ENCODE measurements at places on chromosomes 6 and 20. TPM values are rescaled to one million over a fixed set of nuclear protein-coding genes. Genes with fewer than 3 reads are reported as not detected.

Gene KHDC1L
- total RNA-seq: 1.1 TPM

Gene EEF1A2
- total RNA-seq: 0.24 TPM

Gene COL19A1
- total RNA-seq: not detected

Gene FYN
- total RNA-seq: 90.9 TPM

Gene CGA
- total RNA-seq: not detected

Gene TMEM74B
- not detected for total RNA-seq

Gene OPRM1
- total RNA-seq: not detected

Gene EGFL8
- 0.97 TPM for total RNA-seq

Gene NOX3
- total RNA-seq: not detected

Gene PRDM13
- not detected for total RNA-seq

Gene EPB41L1
- total RNA-seq: 18.5 TPM

Gene COL11A2
- total RNA-seq: 0.65 TPM

Gene SOX12
- total RNA-seq: 16.3 TPM

Gene PRR18
- not detected for total RNA-seq

Gene MUC21
- not detected for total RNA-seq

Gene PGK2
- total RNA-seq: not detected

Gene SGK2
- 0.24 TPM for total RNA-seq

Gene MROH8
- total RNA-seq: 1.6 TPM

Gene GATA5
- total RNA-seq: not detected

Gene PTCHD4
- total RNA-seq: 4.7 TPM

Gene HLA-DRB1
- 0.12 TPM for total RNA-seq

Gene TSBP1
- total RNA-seq: not detected

Gene C20orf204
- 1.7 TPM for total RNA-seq

Gene PRDM1
- 16.2 TPM for total RNA-seq

Gene IL20RA
- total RNA-seq: 0.49 TPM

Gene TSHZ2
- total RNA-seq: 1.1 TPM

Gene WFDC2
- total RNA-seq: not detected

Gene HS3ST5
- not detected for total RNA-seq

Gene CEP57L1
- total RNA-seq: 14.7 TPM

Gene CCN6
- not detected for total RNA-seq

Gene OR5V1
- total RNA-seq: not detected

Gene ZNF184
- total RNA-seq: 5.7 TPM

Gene EDN1
- 5.3 TPM for total RNA-seq

Gene ARFGEF3
- total RNA-seq: 1.5 TPM

Gene TRIM38
- total RNA-seq: 10.6 TPM

Gene NKAPL
- total RNA-seq: 0.73 TPM

Gene FAM209B
- 0.36 TPM for total RNA-seq

Gene MRPL14
- total RNA-seq: 42.5 TPM

Gene TFAP2C
- 39.9 TPM for total RNA-seq

Gene PGBD1
- total RNA-seq: 7.0 TPM

Gene GLP1R
- not detected for total RNA-seq

Gene ATP6V1G2
- total RNA-seq: 3.4 TPM

Gene SNAP25
- 0.73 TPM for total RNA-seq

Gene LPA
- total RNA-seq: not detected

Gene TOX2
- 1.5 TPM for total RNA-seq

Gene CST1
- not detected for total RNA-seq

Gene FOXC1
- 2.3 TPM for total RNA-seq

Gene MOXD1
- total RNA-seq: 75.3 TPM

Gene CDH4
- 0.81 TPM for total RNA-seq

Gene CNR1
- total RNA-seq: not detected
